ENCODE measurements at places on chromosomes 3 and 15. TPM values are rescaled to one million over a fixed set of nuclear protein-coding genes. Genes with fewer than 3 reads are reported as not detected.

CACNA2D2 gene
- total RNA-seq = 0.80 TPM

DNA sequence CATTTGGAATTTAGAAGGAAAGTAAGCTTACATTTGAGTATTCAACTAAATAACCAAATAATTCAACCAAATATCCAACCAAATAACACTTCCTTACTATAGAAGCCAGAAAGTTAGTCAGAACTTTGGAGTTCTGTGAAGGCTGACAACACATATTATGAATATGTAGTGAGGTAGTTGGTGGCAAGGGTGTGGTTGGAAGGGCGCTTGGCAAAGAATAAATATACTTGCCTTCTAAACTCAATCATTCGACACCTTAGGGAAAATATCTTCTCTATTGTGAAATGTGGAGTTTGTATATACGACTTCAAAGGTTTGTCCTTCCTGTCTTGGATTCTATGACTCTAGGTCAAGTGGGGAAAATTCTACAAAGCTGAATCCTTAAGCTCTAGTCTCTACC lies 111.7 kb upstream of the OSTN start:
- no peak for DNase-seq

CHRM5 gene
- total RNA-seq = not detected

MRPS11 gene
- total RNA-seq = 85.2 TPM

DNA sequence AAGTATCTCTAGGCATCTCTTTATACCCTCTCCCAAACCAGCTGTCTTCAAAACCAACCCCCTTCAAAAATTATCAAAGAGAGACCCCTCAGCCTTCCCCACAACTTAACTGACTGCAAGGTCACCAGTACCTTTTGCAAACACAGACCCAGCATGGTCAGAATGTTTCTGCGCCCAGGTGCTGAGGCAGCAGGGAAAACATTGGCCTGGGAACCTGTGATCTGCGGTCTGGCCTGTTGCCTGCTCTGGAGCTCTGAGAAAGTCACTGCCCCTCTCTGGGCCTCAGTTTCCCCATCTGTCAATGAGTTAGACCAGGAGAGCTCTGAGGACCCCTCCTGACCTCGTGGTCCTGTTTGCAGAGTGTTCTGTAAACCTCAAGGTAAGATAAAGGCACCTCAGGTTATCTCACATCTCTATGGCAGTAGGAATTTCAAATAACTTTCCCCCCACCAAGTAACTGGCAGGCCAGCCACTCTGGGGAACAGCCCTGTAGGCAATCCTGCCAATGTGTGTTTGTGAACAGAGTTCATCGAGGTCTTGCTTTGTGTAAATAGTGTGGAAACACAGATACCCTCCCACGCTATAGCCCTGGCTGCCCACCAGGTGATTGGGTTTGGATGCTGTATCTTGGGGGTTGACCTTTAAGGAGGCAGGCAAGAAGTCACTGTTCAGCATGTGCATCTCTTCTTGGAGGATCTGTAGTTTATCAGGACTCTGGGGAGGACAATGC lies 50.0 kb upstream of the SMAD6 start:
- DNase-seq = no peak

DNA sequence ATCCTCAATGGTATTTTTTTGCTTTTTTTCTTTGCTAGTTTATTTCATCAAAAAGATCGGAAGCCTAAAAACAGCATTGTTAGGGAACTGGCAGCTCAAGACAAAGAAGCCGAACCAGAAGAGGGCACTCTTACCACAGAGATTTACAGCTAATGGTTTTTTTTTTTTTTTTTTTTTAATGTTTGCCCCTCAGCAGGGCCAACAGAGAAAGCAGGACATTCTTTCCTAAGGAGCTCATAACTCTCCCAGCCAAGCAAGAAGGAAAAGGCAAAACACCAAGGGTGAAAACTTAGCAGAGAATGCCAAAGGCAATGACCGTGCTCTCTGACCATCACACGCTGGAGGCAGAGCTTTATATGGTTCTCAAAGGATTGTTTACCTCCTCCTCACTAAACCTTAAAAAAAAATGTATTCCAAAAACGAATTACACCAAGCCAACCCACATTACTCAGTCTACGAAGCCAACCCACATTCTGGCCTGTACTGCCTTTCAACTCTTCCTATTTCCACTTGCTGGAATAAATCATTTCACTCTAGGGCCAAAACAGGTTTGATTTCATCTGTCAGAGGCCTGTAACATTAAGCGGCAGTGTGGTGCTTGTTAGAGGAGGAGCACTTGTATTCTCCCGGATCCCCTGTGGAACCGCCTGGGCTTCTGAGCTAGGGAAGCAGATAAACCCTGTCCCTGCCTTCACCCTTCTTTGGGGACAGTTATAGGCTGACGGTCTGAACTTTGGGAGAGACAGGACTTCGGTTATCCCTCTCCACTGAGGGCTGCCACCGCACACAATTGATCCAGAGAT lies 35.6 kb upstream of the GYG1 start:
- no peak for DNase-seq

ANKUB1 gene
- total RNA-seq = not detected

PRKCD gene
- total RNA-seq = 17.5 TPM

AADACL2 gene
- not detected for total RNA-seq
